ENCODE measurements at places on chromosomes 16 and 17. TPM values are rescaled to one million over a fixed set of nuclear protein-coding genes. Genes with fewer than 3 reads are reported as not detected.

- no peak overlapping the region for H3K4me3 ChIP-seq
- H3K4me1 ChIP-seq: no peaks in the 10 kb centered on the region
- DNase-seq: no peak
- no peaks in the 10 kb centered on the region for H3K36me3 ChIP-seq
- H3K27me3 ChIP-seq: no peaks in the 10 kb centered on the region
Measured at GRCh38 chr17:66633317-66633965, 201.5 kb upstream of the CACNG5 start.

DNA sequence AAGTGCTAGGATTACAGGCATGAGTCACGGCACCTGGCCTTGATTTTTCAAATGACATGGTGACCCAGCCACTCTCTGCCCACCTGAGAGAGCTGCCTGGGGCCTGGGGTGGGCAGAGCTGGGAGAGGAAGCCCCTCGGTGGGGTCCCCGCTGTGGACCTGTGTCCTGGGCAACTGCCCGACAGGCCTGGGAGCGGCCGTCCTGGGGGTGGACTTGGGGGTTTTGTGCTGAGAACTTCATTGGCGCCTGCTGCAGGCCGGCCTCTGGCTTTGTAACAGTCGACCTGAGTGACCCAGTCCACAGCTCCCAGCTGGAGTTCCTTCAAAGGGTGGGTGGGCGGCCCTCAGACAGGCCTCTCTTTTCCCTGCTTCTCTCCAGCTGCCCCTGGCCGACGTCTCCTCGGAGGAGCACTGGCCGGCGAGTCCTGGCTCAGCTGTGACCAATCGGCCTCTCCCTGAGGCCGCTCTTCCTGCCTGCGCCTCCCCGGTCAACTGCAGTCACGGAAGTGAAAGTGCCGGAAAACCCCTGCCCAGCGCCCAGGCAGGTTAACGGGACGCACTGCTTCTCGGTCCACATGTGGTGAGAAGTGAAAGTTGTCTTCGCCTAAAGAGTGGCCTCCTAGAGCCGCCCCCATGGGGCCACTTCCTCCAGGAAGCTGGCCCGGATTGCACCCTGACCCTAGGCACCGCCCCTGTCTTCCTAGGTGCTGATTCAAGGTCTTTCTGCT, 5.5 kb downstream of the CBFA2T3 start:
- H3K4me3 ChIP-seq: no peak overlapping the region
- no peak for DNase-seq
- H3K36me3 ChIP-seq: no peaks in the 10 kb centered on the region
- H3K27me3 ChIP-seq: no peaks in the 10 kb centered on the region
- no peaks in the 10 kb centered on the region for H3K4me1 ChIP-seq

DNA sequence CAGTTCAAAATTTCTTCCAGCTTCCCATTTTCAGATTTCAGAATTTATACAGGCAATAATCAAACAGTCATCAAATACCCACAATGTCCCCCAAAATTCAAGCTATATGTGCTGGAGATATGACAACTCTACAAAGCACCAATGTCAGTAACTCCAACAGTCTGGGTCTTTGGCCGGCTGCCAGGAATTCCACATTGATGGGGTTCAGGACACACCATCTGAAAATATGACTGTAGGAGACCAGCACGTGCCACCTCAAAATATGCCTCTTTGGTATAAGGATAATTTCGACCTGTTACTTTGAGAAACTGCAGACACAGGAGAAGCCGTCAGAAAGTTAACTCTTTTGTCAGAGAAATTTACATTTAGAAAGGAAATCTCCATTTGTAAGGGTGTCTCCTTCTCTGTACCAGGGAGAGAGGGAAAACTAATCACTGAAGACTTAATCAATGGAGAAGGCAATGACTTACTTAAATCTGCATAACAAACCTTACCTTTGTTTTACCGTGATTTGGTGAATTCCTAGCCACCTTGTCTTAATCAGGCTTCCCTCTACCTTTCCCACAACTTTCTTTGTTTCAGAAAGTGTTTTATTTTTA, 594.3 kb upstream of the CDH5 start:
- H3K27ac ChIP-seq: no peak overlapping the region
- no peaks in the 10 kb centered on the region for H3K36me3 ChIP-seq
- H3K4me1 ChIP-seq: no peaks in the 10 kb centered on the region
- no peaks in the 10 kb centered on the region for H3K27me3 ChIP-seq
- H3K4me3 ChIP-seq: no peak overlapping the region
- DNase-seq: peak; percentile 24

TBX6 gene
- total RNA-seq: 1.7 TPM

HS3ST2 gene
- total RNA-seq: 0.08 TPM

KRTAP2-2 gene
- not detected for total RNA-seq

DNA sequence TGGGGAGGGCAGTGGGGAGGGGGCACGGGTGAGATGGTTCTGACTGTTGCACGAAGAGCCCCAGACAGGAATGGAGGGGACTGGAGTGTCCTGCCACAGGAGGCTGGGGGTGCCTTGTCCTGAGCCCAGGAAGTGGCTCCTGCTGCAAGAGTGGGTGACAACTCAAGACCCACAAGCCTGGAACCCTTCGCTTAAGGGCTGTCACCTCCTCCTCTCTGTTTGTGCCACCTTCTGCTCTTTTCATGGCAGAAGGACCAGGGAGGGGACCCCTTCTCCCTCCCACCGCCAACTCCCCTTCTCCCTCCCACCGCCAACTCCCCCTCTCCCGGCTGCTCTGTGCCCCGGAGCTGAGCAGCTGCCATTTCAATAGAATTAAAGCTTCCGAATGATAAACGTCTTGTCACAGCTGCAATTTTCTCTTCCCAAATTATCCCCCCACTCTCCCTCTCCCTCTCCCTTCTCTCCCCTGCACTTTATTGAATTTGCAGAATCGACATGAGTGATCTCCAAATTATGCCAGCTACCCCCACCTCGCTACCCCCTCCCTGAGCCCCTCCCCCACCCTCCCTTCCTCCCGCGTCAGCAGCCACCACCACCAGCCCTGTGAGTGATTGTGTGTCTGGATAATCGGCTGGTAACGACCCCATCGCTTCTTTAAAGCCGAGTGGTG, 13.7 kb downstream of the GJD3 start:
- H3K4me1 ChIP-seq: peaks cover 18% of the 10 kb centered on the region
- H3K27ac ChIP-seq: no peak overlapping the region
- H3K4me3 ChIP-seq: no peak overlapping the region
- H3K36me3 ChIP-seq: peaks cover 9% of the 10 kb centered on the region

HP gene
- total RNA-seq: 2.2 TPM

PNMT gene
- not detected for total RNA-seq

DNA sequence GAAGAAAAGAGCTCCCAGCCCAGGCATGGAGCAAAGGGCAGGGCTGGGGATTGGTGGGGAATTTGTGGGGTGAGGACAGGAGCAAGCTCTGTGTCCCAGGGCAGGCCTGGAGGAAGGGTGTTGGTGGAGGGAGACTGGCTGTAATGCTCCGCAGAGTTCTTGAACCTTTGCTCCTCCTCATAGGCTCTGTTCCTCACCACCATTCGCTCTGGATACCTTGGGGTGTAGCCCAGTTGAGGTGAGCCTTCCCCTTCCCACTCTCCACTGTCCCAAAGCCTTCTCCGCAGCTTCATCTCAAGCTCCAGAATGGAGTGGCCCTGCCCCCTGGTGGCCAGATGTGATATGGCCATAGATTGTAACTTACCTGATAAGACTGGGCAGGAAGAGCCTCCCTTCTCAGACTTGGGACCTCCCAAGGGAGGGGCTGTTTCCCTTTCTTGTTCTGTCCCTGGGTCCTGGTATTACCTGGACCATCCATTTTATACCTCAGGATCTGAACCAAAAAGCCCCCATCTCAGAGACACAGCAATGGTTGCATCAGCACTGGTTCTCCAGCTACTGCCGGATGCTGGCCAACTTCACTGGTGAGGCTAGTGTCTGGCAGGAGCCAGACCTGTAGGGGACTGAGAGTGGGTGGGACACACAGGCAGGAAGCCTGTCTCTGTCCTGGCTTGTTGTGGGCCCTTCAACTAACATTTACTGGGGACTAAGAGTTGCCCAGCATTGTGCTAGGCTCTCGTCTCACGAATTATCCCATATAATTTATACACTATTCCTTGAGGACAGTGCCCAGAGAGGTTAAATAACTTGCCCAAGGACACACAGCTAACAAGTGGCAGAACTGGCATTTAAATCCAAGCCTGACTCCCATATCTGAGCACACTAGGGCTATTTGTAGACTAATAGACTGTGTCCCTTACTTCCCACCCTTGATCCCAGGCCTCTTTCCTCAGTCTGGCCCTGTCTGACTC, 19.1 kb upstream of the STAC2 start:
- DNase-seq: peak; percentile 87
- no peak overlapping the region for H3K27ac ChIP-seq
- no peaks in the 10 kb centered on the region for H3K27me3 ChIP-seq
- H3K36me3 ChIP-seq: no peaks in the 10 kb centered on the region
- H3K4me3 ChIP-seq: no peak overlapping the region
- no peaks in the 10 kb centered on the region for H3K4me1 ChIP-seq

SLC5A11 gene
- 0.67 TPM for total RNA-seq

Data from pancreas (tissue), 10 donors.